ENCODE measurements at places on chromosomes 12 and 14.

- DNase-seq, result no peak
These were observed 2.8 kb downstream of the LRRC74A start for GRCh38 chr14:76829013-76829365.

- no peak for DNase-seq
These were observed 94.0 kb downstream of the NAV3 start for GRCh38 chr12:77924703-77925102.

DNA sequence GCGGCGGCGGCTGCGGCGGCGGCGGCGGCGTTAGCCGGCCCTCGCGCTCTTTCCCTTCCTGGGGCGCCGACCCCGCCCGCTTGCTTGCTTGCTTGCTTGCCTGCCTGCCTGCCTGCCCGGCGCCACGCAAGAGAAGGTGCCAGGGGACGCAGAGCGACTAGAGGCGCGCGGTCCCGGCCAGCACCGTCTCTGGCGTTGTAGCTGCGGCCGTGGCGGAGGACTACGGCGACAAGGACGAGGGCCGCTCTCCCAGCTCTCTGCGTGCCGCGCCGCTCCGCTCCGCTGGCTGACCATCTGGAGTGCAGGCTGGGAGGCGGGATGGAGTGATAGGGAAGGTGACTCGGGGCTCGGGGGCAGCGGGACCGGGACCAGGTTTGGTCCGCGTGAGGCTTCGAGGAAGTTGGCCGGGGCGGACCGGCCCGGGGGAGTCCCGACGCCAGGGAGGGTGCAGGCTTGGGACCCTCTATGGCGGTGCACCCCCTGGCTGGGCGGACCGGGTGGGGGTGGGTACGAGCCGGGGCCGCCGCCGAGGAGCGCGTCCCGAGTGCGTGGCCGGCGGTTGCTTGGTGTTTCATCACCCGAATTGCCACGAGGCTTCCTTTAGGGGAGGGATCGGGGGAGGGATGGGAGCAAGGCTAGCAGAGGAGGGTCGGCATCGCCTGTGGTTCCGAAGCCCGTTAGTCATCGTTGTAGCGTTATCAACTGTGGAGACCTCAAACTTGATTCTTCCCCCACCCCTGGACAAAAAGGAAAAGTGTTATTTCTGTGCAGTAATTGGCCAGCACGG lies 471 bp downstream of the XPOT start:
- peak; percentile 16 for DNase-seq

DNA sequence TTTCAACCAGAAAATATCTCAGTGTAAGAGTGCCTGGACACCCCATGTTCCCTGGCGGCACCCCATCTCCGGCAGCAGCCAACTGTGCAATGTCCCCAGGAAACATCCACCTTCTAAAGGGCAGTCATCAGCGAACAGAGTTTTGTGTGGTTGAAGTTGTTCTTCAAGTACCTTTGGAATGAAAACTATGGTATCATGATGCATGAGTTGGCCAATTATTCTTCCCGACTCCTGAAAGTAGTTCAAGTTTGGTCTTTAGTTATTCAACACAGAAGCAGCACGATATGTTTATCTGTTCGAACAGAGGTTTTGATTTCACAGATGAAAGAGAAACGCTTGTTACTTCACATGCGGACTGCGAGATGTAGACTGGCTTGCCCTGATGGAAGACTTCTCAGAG lies 21.1 kb upstream of the TTC7B start:
- DNase-seq, result no peak

GRCh38 chr12:89345830-89346740 lies 6.2 kb downstream of the DUSP6 start:
- no peak for DNase-seq

DNA sequence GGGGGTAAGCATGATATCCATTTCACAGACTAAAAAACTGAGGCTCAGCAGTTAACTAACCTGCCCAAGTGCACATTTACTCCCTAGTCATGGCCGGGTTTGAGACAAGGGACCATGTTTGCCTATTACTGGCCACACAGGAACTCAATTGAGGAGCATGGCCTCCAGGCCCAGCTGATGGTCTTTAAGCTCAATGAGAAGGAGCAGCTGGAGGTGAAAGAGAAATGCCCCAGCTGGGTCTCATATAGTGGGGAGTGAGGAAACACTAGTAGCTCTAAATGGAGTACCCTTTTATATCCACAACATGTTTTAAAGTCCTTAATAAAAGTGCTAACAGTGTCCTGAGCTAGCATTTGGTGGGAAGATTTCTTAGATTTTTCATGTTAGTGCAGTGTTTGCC lies 1.6 kb downstream of the TDP1 start:
- DNase-seq, result no peak

DNA sequence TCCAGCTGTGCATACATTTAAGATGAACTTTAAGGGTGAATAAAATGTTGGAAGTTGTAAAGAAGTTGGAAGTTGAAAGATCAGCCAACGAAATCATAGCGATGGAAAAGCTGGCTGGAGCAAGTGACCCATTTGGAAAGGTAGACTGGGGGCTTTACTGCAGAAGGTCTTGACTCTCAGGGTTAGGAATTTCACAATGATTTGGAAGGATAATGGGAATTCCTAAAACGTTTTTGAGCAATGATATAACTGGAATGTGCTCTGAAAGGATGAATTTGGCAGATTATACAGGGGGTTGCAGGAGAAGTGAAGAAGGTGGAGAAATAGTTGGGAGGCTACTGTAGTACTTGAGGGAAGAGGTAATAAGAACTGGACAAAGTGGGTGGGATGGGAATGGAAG lies 27.4 kb downstream of the EMP1 start:
- no peak for DNase-seq

GRCh38 chr12:51947246-51947996 lies 4.1 kb upstream of the ACVR1B start:
- DNase-seq, result no peak

DNA sequence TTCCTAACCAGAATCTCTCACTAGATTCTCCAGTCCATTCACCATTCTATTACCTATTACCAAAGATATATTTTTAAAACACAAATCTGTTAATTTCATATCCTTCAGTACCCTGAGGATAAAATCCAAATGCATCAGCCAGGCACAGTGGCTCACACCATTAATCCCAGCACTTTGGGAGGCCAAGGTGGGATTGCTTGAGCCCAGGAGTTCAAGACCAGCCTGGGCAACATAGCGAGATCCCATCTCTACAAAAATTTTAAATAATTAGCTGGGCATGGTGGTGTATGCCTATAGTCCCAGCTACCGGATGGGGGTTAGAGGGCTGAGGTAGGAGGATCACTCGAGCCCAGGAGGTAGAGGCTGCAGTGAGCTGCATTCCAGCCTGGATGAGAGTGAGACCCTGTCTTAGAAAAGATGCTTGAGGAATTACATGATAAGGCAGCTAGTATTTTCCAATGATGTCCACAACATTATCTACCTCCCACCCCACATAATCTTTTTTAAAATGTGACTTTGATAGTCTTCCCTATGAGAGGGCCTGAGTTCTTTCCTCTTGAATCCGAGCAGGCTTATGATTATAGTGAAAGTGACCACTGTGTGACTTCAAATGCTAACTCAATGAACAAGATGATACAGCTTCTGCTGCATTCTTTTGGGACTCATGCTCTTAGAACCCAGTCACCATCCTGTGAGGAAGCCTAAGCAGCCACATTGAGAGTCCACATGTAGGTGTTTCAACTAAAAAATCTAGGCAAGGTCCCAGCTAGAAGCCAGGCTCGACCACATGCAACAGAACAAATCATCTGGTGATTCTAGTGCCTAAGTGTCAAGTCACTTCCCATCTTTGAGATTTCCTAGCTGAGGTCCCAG lies 18.0 kb downstream of the HECTD1 start:
- no peak for DNase-seq

GRCh38 chr12:63415357-63415756 lies 252.9 kb downstream of the DPY19L2 start:
- no peak for DNase-seq

- DNase-seq, result no peak
These were observed 24.2 kb downstream of the GLT8D2 start for GRCh38 chr12:104025771-104026170.

DNA sequence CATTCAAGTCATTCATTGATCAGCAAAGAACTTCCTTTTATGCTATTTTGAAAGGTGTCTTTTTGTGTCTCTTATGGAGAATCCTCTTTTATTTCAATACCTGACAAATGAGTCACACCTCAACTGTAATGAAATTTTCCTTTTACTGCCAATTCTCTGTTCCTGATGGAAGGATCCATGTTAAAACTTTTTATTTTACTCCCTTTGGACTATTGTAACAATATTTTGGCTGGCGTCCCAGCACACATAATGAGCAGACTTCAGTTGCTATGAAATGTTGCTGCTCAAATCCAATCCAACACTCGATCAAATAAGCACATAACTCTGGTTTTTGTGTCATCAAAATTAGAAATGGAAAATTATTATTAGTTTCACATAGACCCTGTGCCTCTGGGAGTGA lies 21.9 kb upstream of the SLC15A5 start:
- DNase-seq, result no peak

DNA sequence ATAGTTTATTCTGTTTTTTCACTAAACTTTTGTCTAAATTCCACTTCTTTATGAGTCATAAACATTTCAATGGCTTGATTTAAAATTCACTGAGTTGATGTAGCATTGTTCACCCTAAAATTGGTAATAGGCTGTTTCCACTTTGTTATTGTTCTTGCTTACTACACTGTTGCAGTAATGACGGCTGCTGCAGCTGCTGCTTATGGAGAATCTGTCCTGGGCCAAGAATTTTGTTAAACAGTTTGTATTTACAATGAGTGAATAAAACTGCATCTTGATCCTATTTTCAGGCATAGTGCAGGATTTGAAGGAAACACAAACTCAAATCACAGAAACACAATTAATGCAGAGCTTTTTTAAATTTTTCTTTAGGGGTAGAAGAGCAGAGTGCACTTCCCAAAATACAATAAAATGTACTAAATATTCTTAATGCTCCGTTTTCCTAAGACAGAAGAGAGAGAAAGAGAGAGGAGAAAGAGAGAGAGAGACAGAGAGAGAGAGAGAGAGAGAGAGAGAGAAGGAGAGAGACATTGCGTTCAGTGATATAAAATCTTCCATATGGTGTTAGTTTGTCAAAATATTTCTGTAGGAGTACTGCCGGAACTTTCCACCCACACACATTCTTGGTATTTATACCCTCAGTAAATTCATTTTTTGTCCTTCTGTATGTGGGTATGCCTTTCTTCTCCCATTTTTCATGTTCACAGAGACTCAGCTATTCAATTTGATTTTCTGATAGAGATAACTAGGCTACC lies 266.4 kb downstream of the LRFN5 start:
- no peak for DNase-seq

DNA sequence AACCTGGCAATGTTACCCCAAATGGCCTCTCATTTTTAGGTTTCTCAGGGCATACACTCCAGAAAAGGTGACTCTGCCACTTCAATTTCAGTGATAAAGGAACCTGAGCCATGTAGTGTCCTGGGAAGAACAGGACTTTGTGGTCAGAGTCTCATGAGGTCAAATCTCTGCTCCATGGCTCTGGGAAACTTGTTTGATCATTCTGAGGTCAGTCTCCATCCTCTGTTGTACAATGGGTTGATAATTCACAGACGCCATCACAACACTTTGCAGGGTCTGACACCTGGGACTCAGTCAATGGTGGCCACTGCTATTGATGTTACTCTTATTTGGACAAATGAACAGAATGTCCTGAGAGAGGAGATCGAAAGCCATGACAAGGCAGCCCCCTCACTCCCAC lies 31.1 kb upstream of the SMOC1 start:
- DNase-seq, result no peak

- DNase-seq, result no peak
These were observed 13.9 kb downstream of the DNM1L start for GRCh38 chr12:32693036-32693435.

- DNase-seq, result no peak
These were observed 63.1 kb upstream of the SOX5 start for GRCh38 chr12:24012528-24012927.

DNA sequence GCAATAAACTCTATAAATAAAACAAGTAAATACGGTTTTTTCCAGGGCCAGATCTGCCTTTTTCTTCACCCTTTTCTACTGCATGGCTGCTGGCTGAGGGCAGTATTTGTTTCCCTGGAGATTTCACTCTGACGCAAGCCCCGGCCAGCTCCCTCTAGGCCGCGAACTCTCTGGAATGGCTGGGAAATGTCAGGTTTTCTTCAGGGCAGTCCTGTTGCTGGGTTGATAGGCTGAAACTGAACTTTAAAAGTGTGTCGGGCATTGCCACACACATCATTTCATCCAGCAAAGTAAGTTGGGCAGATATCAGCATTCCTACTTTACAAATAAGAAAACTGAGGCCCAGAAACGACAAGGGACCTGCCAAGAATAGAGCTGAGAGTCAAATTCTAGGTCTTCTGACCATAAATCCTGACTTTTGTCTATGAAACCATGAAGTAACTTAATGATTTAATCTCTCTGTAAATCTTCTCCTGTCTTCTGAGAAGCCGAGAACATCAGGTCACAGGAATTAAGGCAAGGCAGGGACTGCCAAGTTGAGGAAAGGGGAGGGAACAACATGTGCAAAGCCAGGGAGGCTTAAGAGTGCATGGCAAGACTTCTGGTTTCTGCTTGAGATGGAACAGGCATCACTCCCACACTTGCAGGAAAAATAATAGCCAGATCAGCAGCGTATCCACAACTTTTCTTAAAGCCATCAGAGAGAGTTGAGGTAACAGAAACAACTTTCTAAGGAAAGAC lies 205.0 kb upstream of the CCDC196 start:
- no peak for DNase-seq

DNA sequence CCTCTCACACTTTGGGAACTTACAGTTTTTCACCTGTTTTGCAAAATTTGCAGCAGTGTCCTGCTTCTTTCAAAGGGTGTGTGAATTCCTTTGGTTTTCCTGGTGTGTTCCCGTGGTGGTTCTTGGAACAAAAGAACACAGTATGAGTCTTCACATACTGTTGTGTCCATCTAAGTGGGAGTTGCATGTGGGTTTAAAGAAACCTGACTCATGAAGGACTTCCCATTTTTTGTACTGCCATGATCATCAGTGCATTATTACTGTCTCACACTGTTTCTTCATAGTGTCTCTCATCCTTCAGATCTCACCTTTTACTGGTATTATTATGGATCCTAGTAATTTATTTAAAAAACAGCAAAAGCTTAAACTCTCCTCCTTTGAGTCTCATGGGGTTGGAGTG lies 3.8 kb upstream of the GZMH start:
- DNase-seq, result no peak

DNA sequence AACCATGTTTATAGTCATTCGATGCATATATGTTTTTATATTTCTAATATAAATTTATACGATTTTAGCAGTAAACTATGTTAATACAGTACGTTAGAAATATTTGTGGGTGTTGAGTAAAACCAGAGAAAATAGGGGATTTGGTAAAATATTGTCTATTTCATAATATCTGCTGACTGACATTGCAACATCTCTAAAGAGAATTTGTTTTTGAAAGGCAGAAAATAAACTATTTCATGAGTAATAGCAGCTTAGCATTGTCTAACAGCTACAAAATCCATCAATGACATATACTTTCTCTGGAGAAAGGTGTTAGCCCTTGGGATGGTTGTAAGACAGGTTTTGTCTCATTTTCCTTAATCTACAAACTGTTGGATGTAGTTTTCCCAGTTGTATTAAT lies 144.9 kb downstream of the PDE3A start:
- no peak for DNase-seq

- no peak for DNase-seq
These were observed 27.3 kb downstream of the PPTC7 start for GRCh38 chr12:110555577-110556406.

- peak; percentile 67 for DNase-seq
These were observed 2.6 kb upstream of the P3H3 start for GRCh38 chr12:6825398-6826124.

GRCh38 chr14:55819610-55820304 lies 239.8 kb downstream of the KTN1 start:
- no peak for DNase-seq
